ENCODE measurements at places on chromosomes 1 and 21.

DNA sequence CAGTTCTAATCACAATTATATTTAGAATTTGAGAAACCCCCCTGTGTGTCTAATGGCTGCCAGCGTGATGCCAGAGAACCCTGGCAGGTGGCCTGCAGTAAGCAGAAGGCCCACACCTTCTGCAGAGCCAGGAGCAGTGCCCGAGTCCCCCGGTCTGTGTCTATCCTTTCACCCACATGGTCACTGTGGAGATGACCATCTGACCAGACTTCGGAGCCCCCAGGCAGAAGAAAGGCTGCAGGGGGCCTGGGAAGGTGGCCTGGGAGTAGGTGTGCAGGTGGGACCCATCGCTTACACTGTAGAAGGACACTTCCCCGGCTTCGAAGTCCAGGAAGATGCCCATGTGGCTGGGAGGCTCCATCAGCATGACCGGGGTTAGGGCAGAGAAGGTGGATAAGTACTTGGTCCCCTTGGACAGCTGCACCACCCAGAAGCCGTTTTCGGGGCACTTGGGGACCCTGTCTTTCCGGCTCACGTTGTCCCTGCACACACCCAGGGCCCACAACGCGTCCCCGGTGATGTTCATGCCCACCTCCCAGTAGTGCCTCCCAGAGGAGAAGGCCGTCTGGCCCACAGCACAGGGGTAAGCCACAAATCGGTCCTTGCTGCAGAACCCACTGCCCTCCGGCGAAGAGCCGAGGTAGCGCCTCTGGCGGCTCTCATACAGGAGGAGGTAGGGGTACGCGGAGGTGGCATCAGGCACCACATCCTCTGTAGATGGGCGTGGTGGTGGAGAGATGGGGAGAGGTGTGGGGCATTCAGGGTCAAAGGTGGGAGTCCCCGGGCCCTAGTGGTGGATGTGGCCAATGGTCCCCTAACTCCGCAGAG, 1.6 kb upstream of the TRIM11 start:
- DNase-seq, result no peak

GRCh38 chr1:199913318-199913717, 114.2 kb upstream of the NR5A2 start:
- DNase-seq, result no peak

- DNase-seq, result no peak
These were observed 79.0 kb upstream of the CAPZB start for GRCh38 chr1:19564366-19564765.

GRCh38 chr1:159843459-159843858, 16.8 kb downstream of the SLAMF8 start:
- no peak for DNase-seq

DNA sequence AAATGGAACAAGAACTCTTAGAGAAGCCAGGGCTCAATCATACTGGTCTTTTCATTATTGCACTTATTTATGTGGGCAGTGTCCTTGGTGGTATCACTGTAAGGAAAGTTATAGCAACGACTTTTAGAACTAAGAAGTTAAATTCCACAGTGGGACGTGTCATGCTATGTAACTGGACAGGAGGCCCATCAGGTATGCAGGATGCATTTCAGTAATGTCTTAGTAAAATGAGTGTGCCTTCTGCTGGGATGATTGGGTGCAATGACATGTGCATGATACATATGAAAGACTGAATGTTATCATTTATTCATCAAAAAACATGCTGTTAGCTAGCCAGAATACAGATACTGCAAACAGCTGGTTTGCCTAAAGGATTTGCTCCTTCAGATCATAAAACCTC, 6.9 kb upstream of the ATP1B1 start:
- no peak for DNase-seq

- no peak for DNase-seq
These were observed 9.4 kb downstream of the IVL start for GRCh38 chr1:152917794-152918193.

DNA sequence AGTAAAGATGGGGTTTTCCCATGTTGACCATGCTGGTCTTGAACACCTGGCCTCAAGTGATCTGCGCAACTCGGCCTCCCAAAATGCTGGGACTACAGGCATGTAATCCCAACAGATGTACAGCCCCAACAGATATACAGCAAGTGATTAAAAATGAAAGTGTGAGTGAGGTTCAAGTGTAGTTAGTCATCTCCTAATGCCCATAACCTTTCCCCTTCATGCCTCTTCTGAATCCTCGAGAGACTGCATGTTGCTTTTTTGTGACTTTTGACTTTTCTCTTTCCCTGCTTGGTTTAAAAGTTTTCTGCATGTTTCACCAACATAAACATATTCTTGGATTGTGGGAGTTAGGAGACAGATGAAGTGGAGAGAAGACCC, 31.2 kb downstream of the KCNK2 start:
- no peak for DNase-seq

- no peak for DNase-seq
These were observed 1094.2 kb upstream of the ADGRL2 start for GRCh38 chr1:80706526-80706925.

- DNase-seq, result no peak
These were observed 948 bp downstream of the TXLNA start for GRCh38 chr1:32180186-32181060.

- no peak for DNase-seq
These were observed 44.1 kb downstream of the ALPL start for GRCh38 chr1:21553116-21553926.

GRCh38 chr1:87151500-87152421, 176.9 kb upstream of the LMO4 start:
- DNase-seq, result peak; percentile 65

GRCh38 chr1:12552111-12552888, 65.7 kb downstream of the DHRS3 start:
- no peak for DNase-seq

DNA sequence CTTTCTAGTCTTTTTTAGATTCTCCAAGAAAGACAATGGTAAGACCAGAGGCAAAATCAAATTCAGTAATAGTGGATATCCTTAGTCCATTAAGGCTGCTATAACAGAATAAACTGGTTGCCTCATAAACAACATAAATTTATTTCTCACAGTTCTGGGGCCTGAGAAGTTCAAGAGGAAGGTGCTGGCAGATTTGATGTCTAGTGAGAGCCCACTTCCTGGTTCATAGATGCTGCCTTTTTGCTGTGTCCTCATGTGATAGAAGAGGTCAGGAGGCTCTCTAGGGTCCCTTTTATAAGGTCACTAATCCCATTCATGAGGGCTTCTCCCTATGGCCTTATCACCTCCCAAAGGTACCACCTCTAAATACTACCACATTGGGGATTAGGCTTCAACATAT, 31.5 kb upstream of the BTG3 start:
- no peak for DNase-seq

DNA sequence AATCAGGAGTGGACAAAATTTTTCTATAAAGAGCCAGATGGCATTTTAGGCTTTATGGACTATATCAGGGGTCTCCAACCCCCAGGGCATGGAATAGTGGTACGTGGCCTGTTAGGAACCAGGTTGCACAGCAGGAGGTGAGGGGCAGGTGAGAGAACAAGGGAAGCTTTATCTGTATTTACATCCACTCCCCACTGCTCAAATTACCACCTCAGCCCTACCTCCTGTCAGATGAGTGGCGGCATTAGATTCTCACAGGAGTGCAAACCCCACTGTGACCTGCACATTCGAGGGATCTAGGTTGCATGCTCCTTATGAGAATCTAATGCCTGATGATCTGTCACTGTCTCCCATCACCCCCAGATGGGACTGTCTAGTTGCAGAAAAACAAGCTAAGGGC, 13.9 kb downstream of the PHTF1 start:
- DNase-seq, result no peak

GRCh38 chr1:30521261-30521865, 202.0 kb downstream of the MATN1 start:
- DNase-seq, result no peak

- no peak for DNase-seq
These were observed 183.2 kb downstream of the GRIK3 start for GRCh38 chr1:36851087-36851486.

GRCh38 chr1:233944601-233945000, 40.1 kb downstream of the SLC35F3 start:
- no peak for DNase-seq

GRCh38 chr1:35637401-35637809, 3.9 kb downstream of the PSMB2 start:
- no peak for DNase-seq

GRCh38 chr1:158681606-158682005, 4.9 kb downstream of the SPTA1 start:
- DNase-seq, result no peak

- peak; percentile 87 for DNase-seq
These were observed 382 bp upstream of the RASAL2 start for GRCh38 chr1:178093494-178093950.

DNA sequence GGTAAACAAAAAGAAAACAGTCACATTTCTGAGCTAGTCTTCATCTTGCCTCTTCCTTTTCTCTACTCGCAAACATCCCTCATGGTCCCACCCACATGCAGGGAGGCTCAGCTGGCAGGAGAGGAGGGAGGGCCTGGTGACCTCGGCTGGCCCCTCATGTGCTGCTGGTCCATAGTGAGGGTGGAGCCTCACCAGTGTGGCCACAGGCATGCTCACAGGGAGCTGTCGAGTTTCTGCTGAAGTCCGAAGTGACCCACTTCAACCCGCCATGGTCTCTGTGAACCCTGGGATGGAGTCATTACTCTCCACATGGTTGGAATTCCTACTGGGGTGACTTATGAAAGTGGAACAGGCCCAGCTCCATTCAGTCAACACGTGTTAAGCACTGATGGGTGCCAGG, 253.4 kb downstream of the RHOU start:
- DNase-seq, result no peak

- no peak for DNase-seq
These were observed 351.4 kb downstream of the HLX start for GRCh38 chr1:221230605-221231004.
